Ascending aorta (tissue), 2 donors: ENCODE measurements at places on chromosomes 4 and X.
A peak's percentile ranks its signal among the peaks of the same experiment; 100 is the strongest.

DNA sequence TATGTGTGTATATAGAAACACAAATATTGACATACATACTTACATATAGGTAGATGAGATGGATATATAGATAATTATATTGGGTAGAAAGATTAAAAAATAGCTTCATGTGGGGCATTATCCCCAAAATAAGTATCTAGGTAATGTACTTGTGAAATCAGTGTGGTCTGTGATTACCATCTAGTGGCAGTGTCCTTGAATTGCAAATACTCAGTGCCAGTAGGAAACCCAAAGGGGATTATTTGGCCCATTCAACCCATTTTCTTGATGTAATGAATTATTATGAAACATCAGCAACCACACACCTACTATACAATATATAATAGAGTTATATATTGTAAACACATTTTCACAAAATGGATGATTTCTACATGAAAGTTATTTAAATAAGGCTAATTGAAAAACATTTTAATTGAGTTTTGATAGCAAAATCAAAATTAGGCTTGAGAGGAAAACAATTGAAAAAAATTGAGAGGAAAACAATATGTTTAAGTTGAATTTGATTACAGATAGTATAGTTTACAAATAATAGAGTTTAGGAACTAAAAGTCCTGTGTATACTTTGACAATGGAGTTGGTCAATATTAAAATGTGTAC is 389.4 kb downstream of the GALNTL6 start:
- no peak for DNase-seq
- H3K4me1 ChIP-seq, result no peaks in the 10 kb centered on the region
- no peak overlapping the region for H3K27ac ChIP-seq
- no peaks in the 10 kb centered on the region for H3K27me3 ChIP-seq
- no peak overlapping the region for H3K4me3 ChIP-seq

DNA sequence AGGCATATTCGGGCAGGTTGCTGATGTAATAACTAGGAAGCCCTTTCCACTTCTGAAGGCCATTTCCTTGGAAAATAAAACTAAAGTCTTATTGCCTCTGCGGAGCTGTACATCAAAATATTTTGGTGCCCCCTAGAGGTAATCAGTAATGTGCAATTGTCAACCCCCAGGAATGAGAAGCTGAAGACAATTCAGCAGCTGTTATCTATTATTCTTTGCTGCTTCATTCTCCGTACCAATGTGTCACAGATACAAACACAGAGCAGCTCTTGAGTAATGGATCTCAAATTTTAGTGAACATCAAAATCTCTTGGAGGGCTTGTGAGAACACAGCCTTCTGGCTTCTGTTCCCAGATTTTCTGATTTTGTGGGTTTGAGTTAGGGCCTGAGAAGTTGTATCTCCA is 3.5 kb upstream of the SLIT2 start:
- H3K4me1 ChIP-seq, result peaks cover 2% of the 10 kb centered on the region
- H3K27me3 ChIP-seq, result no peaks in the 10 kb centered on the region
- no peak for DNase-seq
- H3K4me3 ChIP-seq, result no peak overlapping the region
- no peak overlapping the region for H3K27ac ChIP-seq
- no peaks in the 10 kb centered on the region for H3K36me3 ChIP-seq

DNA sequence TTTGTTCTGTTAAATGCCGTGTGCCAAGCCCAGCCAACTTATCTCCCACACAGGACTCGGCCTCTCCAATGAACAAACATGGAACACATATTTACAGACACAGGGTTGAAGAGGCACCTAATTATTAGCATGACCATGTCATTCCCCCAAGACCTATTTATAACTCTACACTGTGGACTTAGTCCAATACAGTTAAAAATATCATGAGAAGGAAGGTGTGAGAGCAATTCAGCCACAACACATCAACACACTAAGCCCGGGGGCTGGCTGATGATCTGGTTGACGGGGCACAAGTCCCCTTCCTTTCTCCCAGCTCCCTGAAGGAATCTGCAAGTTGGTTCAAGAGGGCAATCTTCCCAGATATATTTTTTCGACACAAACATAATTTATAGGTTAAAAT is 28.1 kb downstream of the MANBA start:
- no peak overlapping the region for H3K4me3 ChIP-seq
- no peak for DNase-seq
- no peak overlapping the region for H3K27ac ChIP-seq

DNA sequence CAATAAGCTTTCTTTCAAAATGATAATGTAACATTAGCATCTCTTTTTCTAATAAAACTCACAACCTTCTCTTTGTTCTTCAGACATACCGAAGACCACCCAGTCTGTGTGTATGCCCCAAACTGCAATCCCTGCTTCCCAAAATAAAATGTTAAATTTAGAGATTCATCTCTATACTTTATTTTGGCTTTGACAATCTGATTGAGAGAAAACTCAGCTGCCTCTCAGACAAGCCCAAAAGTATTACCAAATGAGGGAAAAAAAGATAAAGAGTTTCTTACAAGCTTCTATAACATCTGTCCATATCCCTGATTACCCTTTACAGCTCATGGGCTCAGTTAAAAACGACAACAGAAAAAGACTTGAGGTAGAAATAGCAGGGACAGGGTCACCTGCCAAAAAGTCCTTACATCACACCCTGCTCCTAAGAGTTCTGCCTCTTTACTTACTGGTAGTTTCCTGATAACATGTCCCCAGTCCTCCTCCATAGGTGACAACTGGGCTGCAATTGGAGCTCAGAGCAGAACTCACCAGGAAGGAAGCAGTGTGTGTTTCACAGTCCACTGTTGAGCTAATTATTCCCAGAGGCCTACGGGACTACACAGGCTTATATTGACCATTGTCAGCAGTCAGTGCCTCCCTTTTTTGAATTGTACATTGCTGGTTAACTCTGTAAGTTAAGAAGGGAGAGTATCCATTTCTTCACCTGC is 70.9 kb upstream of the FAM9C start:
- no peaks in the 10 kb centered on the region for H3K27me3 ChIP-seq
- no peak for DNase-seq
- no peak overlapping the region for H3K4me3 ChIP-seq
- H3K36me3 ChIP-seq, result no peaks in the 10 kb centered on the region
- H3K27ac ChIP-seq, result peak overlapping the region; percentile 16

DNA sequence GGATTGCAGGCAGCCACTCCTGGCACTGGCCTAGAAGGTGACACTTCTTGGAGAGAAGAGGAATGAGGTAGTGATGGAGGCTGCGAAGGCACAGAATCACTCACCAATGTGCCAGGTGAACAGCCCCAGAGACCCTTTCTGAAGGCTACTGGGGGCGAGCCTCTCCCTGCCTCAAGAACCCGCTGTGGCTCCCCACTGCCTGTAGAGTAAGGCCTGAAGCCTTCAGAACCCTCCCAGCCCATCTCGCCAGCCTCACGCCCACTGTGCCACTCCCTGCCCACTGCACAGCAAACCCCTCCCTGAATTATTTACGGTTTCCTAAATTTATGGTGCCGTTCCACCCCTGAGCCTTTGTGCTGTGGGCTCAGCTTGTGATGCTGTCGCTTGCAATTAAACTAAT is 24.2 kb upstream of the SORCS2 start:
- H3K4me3 ChIP-seq, result no peak overlapping the region
- no peaks in the 10 kb centered on the region for H3K27me3 ChIP-seq
- H3K4me1 ChIP-seq, result no peaks in the 10 kb centered on the region
- H3K27ac ChIP-seq, result no peak overlapping the region
- no peak for DNase-seq

- no peaks in the 10 kb centered on the region for H3K36me3 ChIP-seq
- H3K4me1 ChIP-seq, result no peaks in the 10 kb centered on the region
- H3K27me3 ChIP-seq, result no peaks in the 10 kb centered on the region
- no peak overlapping the region for H3K27ac ChIP-seq
- H3K4me3 ChIP-seq, result no peak overlapping the region
- no peak for DNase-seq
Measured at GRCh38 chr4:7590189-7590588, 155.5 kb upstream of the PSAPL1 start.
